ENCODE measurements at places on chromosomes 2 and 18.

- no peak for DNase-seq
Observed at GRCh38 chr2:85152895-85153294, 19.7 kb downstream of the TCF7L1 start.

DNA sequence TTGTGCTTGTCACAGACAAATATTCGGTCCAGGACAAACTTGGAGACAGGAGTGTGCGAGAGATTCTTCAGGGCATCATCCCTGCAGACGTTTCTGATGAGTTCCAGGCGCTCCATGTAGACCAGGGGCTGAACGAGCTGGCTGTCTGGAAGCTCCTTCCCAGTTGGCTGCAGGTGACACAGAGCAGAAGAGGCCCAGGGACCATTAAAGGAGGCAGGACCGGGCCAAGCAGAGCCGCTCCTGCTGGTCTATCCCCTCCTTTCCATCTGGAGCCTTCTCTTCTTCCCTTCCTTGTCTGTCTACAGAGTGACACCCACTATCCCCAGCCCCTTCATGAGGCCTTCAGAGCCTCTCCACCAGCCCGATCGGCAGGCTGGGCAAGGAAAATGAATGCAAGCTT is 19.5 kb downstream of the CHST10 start:
- no peak for DNase-seq

DNA sequence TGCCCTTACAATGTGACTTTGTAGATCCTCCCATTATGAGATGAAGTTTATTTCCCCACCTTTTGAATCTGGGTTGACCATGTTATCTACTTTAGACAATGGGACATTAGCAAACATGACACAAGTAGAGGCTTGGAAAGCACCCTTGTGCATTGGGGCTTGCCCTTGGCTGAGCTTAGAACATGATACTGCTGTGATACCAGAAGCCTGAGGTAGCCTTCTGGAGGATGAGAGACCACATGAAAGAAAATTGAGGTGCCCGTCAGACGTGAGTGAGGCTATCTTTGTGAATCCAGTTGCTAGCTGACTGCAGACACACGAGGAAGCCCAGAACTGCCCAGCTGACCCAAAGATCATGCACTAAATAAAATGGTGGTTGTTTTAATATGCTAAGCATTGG is 341.2 kb downstream of the CYP26B1 start:
- no peak for DNase-seq

GRCh38 chr18:34862561-34862960 is 152.5 kb downstream of the DTNA start:
- no peak for DNase-seq

DNA sequence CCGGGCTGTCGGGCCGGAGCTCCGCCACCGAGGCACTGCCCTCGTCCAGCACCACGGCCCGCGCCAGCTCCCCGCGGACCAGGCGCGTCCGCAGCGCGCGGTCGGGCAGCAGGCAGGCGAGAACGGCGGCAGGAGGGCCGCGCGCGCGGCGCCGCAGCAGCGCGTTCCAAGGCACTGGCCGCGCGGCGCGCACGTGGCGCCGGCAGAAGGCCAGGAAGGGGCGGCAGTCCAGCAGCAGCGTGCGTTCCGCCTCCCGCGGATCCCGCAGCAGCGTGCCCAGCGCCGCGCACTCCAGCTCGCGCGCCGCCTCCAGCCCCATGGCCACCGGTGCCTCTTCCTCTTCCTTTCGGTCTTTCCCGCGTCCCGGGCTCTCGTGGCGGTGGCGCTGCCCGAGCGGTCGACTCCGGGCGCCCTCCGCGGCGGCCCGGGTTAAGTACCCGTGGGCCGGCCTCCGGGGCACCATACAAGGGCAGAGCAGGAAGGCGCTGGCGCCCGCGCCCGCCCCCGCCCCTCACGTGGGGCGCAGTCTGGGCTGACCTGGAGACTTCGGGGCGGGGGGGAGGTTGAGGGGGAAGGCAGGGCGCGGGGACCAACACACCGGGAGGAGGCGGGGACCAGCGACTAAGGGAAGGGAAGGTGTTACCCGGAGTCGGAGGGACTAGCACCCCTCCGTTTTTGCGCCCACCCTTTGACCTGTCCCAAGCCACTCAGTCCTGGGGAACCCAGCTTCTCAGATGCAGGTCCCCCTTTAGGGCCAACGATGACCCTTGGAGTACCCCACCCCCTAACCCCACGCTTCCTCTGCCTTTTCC is at the start of gene DUSP2:
TSS of gene DUSP2 (minus strand) at position 405 of the 812 bp plus-strand sequence. CDS start at position 319, 86 bp downstream.
- peak; percentile 87 for DNase-seq

- no peak for DNase-seq
Observed at GRCh38 chr18:50151926-50152325, 43.0 kb downstream of the MYO5B start.

DNA sequence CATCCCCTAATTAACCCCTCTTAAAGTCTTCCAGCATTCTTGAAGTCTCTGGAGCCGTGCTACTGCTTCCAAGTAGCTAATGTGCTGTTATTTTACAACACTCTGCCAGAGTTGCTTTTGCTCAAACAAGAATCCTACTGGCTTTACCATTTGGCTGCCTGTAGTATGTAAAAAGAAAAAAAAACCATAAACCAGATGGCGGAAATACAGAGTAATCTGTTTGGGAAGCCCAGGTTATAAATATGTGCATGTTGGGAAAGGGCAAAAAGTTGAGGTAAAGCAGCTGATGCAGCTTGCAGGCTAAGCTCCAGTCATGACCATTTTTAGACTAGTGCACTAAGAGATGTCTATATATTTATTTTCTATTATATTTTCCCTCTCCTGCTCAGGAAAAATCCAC is 313.2 kb upstream of the ETAA1 start:
- DNase-seq: no peak

DNA sequence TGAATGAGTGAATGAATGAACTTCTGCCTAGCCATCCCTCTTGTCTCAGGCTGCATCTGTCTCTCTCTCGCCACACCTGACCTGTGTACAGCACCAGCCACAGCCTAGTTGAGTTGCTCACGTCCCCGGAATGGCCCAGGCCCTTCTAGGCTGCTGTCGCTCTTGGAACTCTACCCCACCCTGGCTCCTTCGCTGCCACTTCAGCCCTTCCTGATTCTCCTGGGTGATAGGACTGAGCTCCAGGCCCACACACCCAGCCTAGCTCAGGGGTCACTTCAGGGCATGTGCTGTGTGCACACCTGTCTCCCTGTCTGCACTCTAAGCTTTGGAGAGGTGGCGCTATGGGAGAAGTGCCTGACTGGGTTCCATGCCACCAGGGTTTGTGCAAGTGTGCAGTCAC is 236.6 kb downstream of the GLI2 start:
- no peak for DNase-seq

DNA sequence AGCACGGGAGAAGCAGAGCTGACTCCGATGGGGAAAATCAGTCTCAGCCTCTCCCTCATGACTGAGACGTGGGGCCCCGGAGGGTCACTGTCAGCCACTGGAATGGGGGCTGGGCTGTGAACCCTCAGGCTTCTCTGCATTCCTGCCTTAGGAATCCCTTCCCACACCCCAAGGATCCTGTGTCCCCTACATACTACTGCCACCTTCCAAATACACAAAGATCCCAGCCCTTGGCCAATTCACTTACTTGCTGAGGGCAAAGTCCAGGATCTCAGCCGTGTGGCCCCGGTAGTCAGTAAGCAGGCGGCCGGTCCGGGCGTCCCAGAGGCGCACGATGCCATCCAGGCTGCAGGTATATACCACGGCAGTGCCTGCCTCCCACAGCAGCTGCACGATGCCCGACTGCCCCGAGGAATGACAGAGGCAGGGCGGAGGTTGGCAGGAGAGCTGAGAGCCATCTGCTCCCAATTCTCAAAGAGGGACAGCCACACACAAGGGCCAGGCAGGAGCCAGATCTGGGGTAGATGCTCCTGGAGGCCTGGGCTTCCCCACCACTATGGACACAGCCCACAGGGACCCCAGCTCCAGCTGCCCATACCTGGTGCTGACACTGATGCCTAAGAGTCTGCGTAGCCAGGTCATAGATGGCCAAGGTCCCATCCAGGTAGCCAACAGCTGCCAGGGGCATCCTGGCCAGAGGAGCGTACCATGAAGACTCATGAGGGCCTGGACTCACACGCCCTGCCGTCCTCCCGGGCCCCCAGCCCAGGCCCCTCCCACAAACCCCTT is 4.2 kb downstream of the GPBAR1 start:
- no peak for DNase-seq

DNA sequence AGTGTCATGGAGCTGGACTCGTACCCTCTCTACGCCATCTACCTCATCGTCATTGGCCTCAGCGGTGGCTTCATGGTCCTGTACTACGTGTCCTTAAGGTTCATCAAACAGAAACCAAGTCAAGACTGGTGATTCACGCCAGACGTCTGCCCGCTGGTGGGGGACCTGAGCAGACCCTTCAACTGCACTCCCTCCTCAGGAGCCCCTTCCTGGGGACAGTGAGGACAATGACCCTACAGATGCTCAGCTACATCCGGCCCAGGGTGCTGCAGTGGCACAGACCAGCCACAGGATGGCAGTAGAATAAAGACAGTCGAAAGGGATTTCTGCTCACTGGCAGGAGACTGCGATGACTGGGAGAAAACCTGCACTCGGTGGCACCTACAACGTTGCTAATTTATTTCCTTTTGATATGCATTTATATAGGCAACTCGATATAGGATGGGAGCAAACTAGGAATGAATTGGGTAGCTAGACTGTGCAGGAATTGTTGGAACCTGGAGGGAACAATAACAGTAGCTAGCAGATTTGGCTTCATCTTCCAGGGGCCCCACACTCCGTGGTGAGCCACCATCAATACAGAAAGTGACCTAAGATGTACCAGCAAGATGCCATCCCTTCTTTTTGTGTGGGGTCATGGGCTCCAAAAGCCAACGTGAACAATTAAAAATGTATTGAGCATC is 39.2 kb downstream of the ABCG8 start:
- peak; percentile 64 for DNase-seq

DNA sequence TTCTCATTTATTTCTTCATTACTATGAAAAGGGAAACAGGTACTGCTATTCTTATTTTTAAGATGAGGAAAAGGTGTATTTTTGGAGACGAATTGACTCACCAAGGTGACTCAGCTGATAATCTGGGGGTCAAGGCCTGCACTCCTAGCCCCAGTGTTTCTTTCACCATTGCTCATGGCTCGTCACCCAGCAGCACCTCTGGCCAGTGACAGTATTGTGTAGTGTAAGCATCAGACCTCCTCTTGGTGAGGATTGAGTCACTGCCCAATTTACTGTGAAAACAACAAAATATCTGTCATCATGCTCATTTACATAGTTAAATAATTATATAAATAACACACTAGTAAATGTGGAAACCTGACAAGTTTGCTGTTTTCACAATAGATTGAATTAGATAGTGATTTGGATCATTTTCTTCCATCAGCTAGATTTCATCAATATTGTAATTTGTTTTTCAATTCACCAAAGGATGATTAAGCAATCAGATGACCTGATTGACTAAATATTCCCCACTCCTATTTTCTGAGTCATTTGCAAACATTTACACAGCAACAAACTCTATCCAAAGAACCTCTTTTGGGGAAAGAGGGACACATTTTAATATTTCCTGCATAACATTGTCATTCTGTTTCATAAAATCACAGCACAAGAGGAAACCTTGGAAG is 492.8 kb upstream of the RAB12 start:
- no peak for DNase-seq

DNA sequence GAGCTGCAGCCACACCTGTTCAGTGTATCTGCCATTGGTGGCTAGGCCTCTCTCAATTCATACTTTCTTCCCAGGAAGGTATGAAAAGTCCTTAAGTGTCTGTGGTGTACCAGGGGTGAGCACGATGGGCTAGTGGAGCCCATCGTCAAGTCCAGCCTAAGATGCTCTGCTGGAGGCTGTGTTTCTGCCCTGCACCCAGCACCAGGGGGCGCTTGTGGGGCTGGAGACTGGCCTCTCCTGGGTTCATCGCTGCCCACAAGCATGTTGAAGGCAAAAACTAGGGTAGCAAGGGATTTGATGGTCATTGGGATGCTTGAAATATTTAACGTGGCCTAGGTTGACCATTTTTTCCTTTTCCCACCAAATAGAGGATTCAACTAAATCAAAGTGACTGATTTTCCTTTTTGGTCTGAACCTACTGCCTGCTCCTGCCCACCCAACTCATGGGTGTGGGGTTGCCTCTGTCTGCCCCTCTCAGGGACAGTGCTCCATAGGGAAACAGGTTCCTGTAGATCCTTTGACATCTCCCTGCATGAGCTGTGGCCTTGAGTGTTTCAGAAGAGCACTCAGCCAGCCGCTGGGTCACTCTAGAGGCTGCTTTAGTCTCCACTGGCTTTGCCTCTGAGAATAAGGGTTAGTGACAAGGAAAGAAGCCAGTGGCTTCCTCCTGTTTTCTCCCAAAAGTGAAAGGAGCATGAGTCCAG is 59.0 kb downstream of the TPGS2 start:
- DNase-seq: peak; percentile 6

GRCh38 chr18:79071503-79072210 is 2.5 kb downstream of the ATP9B start:
- DNase-seq: no peak

DNA sequence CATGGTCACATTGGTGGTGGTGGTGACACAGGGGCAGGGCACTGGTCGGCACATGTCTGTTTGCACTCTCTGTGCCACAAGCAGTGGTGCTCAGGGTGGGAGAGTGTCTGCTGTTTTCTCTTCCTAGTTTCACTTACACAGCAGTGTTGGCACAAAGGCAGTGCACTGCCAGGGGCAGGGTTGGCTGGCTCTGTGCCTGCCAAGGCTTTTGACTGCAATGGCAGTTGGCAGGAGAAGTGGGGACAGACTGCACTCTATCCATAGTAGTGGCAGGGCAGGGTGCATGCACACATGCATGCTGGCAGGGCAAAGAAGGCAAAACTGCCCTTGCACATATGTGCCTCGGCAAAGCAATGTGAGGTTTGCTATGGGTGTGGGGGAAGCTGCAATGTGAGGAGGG is 635.9 kb downstream of the SUCLG1 start:
- DNase-seq: no peak

- no peak for DNase-seq
Observed at GRCh38 chr18:3693410-3693809, 243.4 kb downstream of the TGIF1 start.

DNA sequence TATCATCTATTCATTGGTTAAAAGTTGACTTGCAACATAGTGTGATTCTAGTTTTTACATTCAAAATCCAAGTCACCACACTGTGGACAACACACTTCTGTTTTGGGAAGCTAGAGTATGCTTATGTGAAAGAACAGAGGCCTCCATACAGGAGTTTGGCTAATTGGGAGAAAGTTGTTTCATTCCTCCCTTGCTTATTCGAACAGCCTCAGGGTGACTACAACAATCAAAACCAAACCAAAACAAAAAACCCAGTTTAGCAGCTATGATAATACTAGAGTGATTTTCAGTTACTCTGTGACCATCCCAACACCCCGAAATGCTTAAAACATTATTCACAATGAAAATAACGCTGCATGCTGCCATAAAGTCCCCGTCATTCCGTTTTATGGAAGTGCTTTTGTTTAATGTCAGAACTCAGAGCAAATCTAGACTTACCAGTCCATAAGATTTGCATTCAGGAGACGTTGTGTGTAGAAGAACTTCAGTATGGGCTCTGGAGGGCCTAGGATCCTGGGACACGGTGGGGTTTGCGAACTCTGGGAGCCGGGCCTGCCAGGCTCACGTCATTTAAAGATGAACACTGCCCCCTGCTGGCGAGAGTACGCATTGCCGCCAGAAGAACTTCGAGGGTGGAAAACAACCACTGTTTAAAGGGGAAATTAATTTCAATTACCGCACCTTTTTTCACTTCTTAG is 111.4 kb downstream of the FTCDNL1 start:
- DNase-seq: peak; percentile 51

GRCh38 chr2:71846072-71846471 is 301.6 kb downstream of the CYP26B1 start:
- DNase-seq: no peak

All from stimulated activated CD4-positive, alpha-beta T cell treated with anti-CD3 and anti-CD28 coated beads, Interleukin-4, amount 100 ng/mL, for 48 hours (primary cell).